Stimulated activated CD4-positive, alpha-beta T cell treated with anti-CD3 and anti-CD28 coated beads, TNF-alpha, amount 100 ng/mL, for 4 hours (primary cell): ENCODE measurements at places on chromosomes 3 and 15.
A peak's percentile ranks its signal among the peaks of the same experiment; 100 is the strongest.

DNA sequence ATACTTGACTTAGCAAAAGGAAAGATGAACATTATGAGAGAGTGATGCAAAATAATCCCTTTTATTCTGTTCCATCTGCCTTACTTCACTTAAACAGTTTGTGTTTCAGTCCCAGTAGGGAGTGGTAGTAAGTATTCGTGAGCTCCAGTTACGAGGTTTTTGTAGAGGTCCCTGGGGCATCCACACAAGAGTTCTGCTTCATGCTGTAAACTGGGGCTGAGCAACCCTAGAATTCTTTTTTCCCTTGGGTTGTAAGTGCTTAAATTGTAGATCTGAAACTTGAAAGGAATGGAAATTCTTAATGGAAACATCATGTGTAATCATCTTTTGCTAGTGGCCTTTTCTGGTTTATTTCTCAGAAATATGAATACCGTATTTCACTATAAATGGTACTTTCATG, 79.5 kb downstream of the SEMA6D start:
- no peak for DNase-seq

DNA sequence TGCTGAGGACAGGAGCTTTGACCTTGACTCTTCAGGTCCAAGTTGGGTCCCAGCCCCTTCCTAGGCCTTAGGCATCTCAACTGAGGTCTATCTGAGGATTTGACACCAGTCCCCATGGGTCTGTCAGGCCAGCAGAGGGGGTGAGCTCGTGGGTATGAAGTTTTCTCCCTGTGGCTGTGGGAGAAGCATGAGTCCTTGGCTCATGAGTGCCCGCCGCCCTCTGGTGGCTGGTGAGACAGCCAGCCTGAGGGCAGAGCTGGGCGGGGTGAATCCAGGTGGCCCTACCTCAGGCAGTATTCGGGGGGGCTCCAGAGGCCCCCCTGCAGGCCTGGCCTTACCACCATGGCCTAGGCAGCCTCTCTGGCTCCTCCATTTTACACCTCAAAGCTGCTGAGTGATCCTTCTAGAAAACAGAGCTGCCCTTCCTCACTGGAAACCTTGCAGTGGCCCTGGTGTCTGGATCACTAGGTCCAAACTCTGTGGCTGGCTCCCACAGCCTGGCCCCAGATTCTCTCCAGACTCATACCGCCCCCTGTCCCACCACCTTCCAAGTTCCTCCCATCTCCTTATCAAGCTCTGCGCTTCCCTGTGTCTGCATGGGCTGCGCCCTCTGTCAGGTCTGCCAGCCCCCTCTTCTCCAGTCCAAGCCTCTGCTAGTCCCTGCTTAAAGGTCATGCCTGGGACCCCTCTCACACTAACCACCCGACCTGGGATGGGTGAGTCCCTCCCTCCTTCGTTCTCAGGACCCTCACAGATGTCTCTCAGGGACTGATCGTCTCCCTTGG, 16.1 kb downstream of the SH2D7 start:
- DNase-seq: peak; percentile 76

DNA sequence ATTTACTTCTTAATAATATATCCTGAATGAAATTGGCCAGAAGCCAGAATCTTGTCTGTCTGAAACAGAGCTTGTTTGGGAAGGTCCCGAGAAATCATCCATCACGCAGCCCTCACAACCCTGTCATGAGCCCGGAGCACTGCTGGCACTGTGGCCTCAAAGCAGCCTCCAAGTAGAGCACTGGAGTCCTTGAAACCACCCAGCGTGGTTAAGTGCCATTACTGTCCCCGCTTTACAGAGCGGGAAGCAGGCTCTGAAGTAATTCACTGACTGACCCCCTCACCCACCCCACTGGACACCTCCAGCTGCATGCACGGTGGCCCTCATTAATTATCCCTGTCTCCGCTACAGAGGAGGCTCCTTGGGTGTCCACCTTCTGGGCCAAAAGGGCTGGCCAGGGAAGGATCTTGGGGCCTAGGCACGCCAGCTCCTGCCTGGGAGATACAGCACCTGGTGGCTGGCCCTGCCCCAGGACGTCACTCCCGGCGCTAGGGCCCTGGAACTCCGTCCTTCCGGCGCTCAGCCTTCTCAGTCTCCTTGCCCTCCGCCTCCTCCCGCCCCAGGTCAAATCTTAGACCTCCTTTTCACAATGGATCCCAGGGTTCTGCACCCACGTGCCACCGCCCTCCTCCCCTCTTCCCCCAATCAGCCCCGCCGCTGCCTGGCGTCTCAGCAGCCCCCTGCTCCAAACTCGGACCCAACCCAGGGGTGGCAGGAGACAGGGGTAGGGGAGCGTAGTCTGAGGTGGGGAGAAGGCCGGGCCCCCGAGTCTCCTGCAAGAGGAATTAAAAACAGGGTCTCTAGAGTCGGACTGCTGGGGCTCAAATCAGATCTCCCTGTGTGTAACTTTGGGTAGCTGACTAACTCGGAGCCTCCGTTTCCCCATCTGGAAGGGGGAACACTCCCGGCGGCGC, 1.1 kb downstream of the TKT start:
- no peak for DNase-seq

GRCh38 chr3:95508124-95508523, 1306.3 kb upstream of the EPHA6 start:
- DNase-seq: no peak

GRCh38 chr3:123076496-123077418, 9.9 kb downstream of the PDIA5 start:
- no peak for DNase-seq

DNA sequence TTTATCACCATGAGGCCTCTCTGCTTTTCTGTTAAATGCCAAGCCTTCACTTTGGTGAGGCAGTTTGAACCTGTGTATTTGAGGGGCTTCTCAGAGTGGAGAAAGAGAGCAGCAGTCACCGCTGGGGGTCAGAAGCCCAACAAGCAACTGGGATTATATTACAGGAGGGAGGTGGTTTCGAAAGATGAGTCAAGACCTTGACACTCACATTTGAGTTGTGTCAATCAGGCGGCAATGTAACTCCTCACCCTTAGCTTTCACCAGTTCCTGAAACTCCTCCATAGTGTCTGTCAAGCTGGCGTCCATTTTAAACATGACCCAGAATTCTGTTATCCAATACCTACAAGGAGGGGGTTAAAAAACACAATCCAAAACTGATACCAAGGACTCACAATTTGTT, 46.5 kb downstream of the RASGRP1 start:
- DNase-seq: no peak

DNA sequence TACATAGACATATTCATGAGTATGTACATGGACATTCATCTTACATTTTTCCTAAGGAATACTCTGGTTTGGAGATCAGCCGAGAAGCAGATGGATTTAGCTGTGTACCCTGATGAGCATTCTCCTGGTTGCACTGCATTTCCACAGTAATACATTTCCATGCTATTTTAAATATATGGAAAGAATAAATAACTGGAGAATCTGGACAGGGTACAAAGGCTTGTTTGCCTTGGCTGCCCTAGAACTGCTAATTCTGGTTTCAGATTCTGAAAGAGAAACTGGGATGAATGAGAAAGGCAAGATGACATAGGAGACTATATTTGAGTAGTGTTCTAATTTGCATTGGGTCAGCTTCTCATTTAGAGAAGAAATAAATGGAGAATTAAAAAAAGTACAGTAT, 190.8 kb upstream of the FAM3D start:
- DNase-seq: no peak

GRCh38 chr3:13026534-13026933, 46.7 kb downstream of the IQSEC1 start:
- DNase-seq: no peak

DNA sequence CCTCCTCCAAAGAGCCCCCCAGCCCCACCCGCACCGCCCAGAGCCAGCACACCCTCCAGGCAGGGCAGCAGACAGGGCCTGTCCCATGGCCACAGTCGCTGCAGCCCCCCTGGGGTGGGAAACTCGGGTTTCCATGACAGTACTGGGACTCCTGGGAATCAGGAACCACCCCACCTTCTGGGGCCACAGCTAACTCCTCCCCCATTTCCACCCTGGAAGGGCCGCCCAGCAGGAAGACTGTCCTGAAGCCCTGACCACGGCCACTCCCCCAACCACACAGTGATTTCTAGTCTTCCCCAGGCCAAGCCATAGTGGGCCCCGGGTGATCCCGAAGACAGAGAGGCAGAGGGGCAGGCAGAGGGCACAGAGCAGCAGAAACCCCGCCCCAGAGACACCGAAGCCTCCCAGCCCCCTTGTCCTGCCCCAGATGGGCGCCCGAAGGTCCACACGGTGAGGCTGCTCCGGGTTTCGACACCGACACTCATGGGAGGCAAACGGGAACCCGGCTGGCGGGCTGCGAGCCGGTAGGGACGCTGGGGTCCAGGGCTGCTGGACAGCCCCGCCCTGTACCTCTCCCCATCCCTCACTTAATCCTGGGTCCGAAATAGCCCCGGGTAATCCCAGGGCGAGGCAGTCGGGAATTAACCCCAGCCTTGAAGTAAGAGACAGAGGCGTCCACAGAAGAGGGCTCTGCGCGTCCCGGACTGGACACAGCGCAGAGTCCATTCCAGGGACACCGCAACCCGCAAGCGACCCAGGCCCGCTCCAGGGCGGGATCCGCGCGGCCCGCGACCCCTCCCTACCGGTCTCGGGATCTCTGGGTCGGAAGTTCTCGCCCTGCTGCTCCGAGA, 138.4 kb downstream of the NUP210 start:
- no peak for DNase-seq

- no peak for DNase-seq
Observed at GRCh38 chr15:37093480-37094332, 6.6 kb downstream of the MEIS2 start.

- DNase-seq: no peak
Observed at GRCh38 chr15:96264801-96265515, 65.5 kb upstream of the NR2F2 start.

DNA sequence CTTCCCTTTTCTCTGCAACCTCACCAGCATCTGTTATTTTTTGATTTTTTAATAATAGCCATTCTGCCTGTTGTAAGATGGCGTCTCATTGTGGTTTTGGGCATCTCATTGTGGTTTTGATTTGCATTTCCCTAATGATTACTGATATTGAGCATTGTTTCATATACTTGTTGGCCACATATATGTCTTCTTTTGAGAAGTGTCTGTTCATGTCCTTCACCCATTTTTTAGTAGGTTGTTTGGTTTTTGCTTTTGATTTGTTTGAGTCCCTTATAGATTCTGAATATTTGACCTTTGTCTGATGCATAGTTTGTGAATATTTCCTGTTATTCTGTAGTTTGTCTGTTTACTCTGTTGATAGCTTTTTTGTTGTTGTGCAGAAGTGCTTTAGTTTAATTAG, 312.2 kb upstream of the TBC1D5 start:
- no peak for DNase-seq

DNA sequence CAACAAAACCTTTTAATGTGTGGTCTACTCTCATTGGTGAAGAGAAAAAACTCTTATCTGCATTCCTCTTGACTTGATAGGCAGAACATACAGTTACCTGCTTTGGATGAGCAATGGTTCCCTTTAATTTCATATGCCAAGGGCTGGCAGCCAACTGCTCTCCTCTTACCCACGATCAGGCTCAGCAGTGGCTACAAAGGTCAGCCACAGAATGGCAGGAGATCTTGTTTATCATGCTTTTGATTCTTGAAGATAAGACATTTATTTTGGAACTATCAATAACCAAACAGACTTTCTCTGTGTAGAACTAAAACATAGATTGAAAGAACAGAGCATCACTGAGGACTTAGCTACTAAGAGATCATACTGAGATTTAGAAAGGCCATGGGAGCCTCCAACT, 6.1 kb upstream of the IREB2 start:
- DNase-seq: no peak

- no peak for DNase-seq
Observed at GRCh38 chr15:85579957-85580694, 199.7 kb downstream of the AKAP13 start.

DNA sequence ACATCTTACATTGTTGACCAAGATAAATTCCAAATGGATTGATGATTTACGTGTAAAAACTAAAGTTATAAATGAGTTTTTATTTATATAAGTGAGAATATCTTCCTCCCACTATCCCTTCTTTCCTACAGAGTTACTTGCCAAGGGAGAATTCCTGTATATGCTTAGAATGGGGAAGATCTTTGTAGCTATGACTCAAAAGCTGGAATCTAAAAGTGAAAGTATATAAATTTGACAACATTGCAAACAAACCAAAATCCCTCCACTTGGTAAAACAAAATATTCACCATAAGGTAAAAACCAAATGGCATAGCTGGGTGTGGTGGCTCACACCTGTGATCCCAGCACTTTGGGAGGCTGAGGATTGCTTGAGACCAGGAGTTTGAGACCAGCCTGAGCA, 52.7 kb upstream of the GCNT3 start:
- no peak for DNase-seq

- DNase-seq: no peak
Observed at GRCh38 chr15:49673861-49674260, 53.0 kb downstream of the DTWD1 start.

- DNase-seq: no peak
Observed at GRCh38 chr3:140078940-140079339, 144.0 kb downstream of the CLSTN2 start.

GRCh38 chr15:85149465-85150129, 167.9 kb downstream of the PDE8A start:
- no peak for DNase-seq

- DNase-seq: no peak
Observed at GRCh38 chr15:100114100-100114499, 227.7 kb downstream of the ADAMTS17 start.

DNA sequence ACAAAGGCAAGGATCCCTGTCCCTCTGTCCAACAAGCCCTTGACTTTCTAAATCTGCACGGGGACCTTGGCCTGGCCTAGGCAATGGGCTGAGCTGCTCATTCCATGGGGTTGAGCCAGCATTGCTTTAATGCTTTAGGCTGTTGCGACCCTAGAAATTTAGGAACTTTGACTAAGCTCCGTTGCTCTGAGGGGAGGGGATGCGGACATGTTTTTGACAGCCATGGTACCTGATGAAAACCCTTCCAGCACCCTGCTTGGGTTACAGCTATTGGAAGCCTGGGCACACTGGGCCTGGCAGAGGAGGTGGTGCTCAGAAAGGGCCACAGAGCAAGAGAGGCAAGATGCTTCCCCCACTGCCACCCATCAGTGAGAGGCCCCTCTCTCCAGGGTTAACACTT, 37.1 kb downstream of the SYNM start:
- no peak for DNase-seq

DNA sequence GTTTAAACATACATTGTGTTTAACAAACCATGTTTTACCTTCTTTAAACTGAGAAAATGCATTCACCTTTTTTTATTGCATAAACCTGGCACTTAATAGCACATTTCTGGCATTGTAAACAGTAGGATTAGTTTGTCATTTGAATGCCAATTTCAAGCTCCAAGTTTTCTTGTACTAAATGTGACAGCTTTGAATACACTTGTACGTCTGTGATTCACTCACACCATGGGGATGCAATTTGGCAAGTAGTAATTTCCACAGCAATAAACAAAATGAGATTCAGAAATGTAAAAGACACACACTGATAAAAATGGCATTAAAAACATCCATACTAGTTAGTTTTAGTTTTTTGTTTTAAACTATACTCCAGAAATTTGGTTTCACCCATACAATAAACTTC, 598.9 kb downstream of the SI start:
- no peak for DNase-seq

- DNase-seq: no peak
Observed at GRCh38 chr15:25792128-25792527, 71.0 kb downstream of the ATP10A start.

- no peak for DNase-seq
Observed at GRCh38 chr3:142029052-142029642, 120.2 kb downstream of the TFDP2 start.
